ENCODE measurements at places on chromosomes 5 and 9.

DNA sequence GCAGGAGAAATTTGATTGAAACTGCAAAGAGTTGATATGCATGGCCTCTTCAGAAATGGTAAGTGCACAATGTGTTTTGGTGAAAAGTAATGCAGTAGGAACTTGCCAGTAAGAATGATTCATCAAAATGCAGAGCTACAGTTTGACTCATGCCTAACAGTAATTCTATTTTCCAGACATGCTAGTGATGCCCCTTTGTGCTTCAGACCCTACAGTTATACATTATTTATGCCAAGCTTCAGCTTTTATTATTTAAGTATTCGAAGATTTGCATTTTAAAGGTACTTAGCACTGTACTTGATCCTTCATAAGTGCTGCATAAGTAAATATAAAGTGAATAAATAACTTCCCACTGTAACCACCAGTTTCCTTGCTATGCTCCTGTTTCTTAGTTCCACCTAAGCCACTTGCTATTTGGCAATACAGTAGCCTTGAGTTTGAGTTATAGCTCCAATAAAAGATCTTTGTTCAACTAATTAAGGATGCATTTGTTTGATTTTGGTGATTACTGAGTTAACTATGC lies 3.6 kb upstream of the SPATA31E1 start:
- DNase-seq, result no peak

DNA sequence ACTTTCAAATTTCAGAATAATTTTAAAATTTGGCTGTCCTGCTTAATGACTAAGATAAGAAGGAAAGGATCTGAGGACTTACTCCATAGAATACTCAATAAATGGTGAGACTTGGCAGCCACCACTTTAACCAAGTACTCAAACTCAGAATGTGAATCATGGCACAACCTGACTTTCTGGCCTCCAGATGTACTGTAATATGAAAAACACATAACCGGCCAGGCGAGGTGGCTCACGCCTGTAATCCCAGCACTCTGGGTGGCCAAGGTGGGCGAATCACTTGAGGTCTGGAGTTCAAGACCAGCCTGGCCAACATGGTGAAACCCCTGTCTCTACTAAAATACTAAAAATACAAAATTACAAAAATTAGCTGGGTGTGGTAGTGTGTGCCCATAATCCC lies 10.0 kb upstream of the MARCHF6 start:
- DNase-seq, result no peak

DNA sequence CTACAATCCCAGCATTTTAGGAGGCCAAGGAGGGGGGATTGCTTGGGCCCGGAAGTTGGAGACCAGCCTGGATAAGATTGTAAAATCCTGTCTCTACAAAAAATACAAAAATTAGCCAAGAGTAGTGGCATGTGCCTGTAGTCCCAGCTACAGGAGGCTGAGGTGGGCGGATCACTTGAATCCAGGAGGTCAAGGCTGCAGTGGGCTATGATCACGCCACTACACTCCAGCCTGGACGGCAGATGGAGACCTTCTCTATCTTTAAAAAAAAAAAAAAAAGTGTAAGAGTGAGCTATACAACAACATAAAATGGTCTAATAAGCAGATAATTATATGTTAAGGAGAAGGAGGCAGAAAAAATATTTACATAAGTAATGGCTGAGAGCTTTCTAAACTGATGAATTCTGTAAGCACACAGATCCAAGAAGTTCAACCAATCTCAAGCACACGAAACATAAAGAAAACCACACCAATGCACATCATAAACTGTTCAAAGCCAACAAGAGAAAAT lies 23.0 kb downstream of the CDC14B start:
- no peak for DNase-seq

GRCh38 chr5:176938472-176938871 lies 39.3 kb upstream of the HK3 start:
- no peak for DNase-seq

GRCh38 chr5:168890816-168891812 lies 311.9 kb upstream of the PANK3 start:
- DNase-seq, result no peak

- DNase-seq, result no peak
These were observed 99.8 kb downstream of the ATPSCKMT start for GRCh38 chr5:10149911-10150310.

DNA sequence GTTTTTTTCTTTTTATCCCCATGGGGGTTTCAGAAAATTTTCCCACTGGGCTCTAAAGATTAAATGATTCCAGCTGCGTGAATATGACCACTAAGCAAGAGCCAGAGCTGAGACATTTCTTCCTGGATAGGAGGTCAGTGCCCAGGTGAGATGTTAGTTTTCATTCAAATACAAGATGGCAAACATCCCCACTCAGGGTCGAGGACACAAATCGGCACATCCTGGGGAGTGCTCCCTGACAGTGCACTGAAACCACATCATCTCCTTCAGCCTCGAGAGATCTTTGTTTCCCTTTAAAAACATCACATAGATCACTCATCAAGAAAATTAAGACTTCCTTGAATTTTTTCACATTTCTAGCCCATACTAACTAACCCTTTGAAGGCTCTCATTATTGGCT lies 273.2 kb upstream of the PANK3 start:
- no peak for DNase-seq

GRCh38 chr5:14405267-14405666 lies 176.3 kb upstream of the OTULINL start:
- no peak for DNase-seq

- DNase-seq, result no peak
These were observed 65.0 kb downstream of the PKD2L2 start for GRCh38 chr5:137954131-137954879.

GRCh38 chr5:10009802-10010201 lies 239.9 kb downstream of the ATPSCKMT start:
- DNase-seq, result no peak

DNA sequence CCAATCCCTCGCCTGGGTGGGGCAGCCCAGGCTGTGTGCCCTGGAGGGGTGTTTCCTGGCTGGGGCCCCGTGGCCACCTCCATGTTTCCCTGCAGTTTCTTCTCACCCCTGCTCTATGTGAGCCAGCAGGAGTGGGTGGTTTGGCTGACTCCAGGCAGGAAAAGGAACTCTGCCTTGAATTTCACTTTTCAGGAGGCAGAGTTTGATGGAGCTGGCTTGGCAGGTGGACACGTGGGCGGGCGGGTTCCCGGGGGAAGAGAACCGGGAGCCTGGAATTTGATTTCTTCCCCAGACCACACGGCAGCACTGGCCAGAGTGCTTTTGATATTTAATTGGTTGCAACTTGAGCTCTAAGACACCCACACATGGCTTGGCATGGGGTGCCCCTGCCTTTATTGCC lies 119.8 kb upstream of the PANK3 start:
- DNase-seq, result no peak

- no peak for DNase-seq
These were observed 54.2 kb downstream of the SLC27A6 start for GRCh38 chr5:129019401-129019908.

GRCh38 chr9:30301271-30301963 lies 2083.0 kb upstream of the ACO1 start:
- no peak for DNase-seq

GRCh38 chr5:175467983-175468690 lies 10.2 kb upstream of the SFXN1 start:
- DNase-seq, result no peak

GRCh38 chr9:110895147-110895905 lies 142.9 kb downstream of the LPAR1 start:
- DNase-seq, result no peak

DNA sequence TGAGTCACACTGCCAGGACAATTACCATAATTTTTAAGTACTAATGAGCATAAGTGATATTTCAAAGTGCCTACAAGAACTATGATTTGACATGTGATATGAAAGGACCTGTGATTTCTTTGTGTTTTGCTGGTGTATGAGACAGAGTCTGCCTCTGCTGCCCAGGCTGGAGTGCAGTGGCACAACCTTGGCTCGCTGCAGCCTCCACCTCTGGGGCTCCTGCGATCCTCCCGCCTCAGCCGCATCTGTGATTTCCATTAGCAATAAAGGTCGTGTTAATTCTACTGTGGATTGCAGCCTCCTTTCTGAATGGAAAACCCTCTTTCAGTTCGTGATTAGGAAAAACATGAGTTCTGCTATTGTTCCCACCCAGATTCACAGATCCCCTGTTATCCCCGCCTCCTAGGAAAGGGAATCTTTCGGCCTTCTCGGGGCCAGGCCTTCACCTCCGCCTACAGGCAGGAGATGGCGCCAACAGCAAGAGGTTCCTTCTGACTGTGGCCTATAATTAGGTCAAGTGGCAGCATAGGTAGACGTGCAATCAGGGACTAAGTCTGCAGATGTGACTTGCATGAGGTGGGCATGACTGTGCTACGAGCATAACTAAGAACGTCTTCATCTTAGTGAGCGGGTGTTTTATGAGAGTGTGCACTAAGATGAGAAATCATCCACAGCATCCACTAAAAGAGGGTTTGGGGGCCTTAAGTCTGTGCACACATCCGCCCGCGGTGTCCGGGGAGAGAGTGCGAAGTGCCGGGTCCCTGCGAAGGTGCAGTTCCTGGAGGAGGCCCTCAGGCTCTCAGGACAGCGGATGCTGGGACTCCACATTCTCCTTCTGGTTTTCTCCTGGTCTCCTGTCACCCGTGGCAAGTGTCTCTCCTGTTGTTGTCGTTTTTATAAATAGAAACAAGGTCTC lies 23.1 kb downstream of the TRIM7 start:
- no peak for DNase-seq

DNA sequence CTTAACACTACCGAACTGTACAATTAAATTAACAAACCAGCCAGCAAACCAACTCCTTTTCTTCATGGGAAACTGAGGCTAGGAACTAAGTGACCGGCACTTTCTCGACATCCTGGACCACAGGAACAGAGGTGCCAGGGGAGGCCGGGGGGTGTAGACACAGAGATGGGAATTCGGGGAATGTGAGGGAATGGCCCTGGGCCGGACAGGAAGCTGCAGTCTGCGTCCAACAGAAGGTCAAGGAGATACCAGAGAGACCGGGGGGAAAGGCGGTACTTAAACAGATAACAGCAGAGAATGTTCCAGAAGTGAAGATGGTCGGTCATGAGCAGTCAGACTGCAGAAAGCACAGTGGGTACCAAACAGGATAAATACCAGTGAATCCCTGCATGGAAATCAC lies 40.3 kb downstream of the DBH start:
- DNase-seq, result no peak

DNA sequence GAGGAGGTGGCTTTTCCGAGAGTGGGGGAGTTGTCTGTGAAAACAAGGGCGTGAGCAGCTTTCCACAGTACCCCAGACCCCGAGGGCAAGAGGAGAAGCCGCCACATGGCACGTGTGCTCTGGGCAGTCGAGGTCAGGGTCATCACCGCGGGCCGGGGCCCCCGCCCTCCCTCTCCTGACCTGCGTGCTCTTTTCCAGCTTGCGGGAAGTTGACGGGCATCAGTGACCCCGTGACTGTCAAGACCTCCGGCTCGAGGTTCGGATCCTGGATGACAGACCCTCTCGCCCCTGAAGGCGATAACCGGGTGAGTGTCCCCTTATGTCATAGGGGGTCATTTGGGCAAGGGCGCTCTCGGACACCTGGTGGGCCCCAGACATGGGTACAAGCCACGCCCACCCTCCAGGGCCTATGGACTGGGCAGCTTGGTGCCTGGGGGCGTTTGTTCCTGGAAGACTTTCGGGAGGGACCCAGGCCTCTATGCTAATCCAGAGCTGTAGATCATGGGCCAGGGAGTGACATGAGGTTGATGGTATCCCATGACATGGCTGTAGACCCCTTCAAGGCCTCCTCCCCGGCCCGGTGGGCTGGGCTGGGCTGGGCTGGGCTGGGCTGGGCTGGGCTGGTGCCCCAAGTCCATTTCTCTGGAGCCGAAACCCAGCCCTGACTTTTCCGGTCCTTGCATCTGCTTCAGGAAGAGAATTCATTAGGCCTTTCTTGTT lies 19.2 kb downstream of the OLFM1 start:
- no peak for DNase-seq

DNA sequence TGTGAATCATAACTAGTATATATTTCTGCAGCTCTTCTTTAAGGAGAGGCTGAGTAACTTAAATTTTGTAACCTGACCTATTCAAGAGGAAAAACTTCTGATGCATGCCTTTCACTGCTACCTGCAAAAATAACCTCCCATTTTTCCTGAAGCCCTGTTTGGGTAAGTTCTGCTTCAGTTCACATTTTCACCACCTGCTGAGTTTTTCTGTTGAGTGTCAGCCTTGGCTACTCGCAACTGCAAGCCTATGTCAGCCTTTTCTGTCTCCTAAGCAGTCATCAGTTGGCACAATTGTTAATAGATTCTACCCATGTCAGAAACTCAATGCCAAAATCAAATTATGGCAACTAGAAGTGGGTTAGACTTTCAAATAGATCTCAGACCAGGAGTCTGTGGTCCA lies 8.2 kb upstream of the TNFAIP8 start:
- no peak for DNase-seq

DNA sequence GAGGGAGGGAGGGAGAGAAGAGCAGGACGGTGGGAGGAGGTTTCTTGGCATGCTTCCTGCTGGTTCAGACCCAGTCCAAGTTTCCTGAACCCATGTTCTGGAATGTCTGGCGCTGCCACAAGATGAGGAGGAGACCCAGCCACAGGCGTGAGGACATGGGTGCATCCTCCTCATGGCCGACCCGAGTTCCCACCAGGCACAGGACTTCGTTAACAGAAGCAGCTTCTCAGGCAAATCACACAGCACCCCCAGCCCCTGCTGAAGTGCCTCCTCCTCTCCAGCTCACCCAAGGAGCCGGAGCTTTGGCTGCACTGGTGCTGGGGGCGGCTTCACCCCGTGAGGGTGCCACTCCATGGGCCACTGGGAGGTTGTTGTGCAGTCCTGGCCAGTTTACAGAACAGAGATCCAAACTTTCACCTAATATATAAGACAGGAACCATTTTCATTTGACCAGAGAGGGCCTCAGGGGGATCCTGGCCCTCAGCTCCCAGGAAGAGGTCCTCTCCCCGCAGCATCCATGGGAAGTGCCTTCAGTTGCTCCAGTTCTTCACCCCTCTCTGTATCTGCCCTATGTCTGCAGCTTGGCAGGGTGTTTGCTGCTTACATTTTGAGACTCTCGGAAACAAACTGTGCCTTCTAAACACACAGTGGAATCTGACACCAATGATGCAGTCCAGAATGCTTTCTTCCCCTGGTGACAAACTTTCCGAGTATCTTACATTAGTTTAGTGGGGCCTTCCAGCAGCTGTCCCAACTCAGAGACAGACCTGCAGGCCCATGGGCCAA lies 10.2 kb upstream of the NKD2 start:
- DNase-seq, result no peak

- no peak for DNase-seq
These were observed 8.6 kb downstream of the ADAM19 start for GRCh38 chr5:157566902-157567489.

DNA sequence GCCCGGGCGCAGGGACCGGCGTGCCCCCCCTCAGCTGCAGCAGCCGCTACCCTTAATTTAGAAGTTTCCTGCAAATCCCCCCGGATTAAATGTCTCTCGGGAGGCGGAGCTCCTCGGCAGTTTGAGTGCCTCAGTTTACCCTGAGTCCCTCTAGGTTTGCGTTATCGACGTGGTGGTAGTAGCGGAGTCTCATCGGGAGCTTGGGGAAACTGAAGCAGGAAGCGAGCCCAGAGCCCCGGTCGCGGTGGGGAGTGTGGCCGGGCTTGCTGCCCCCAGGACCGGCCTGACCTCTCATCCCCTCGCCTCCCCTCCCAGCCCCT lies 529 bp upstream of the TPM2 start:
- no peak for DNase-seq

GRCh38 chr9:93456504-93456903 lies 3.1 kb upstream of the FAM120AOS start:
- no peak for DNase-seq
